NCI-H2029 (cell line): ENCODE measurements at places on chromosomes 1 and 21.

DNA sequence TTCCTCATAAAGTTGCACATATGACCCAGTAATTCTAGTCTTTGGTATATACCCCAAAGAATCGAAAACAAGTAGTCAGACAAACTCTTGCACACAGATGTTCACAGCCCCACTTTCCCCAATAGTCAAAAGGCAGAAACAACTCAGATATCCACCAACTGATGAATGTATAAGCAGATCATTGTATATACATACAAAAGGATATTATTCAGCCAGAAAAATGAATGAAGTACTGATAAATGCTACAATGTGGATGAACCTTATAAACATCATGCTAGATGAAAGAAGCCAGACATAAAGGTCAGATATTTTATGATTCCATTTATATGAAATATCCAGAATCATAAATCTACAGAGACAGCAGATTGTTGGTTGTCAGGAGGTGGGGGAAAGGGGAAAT, 27.3 kb downstream of the SHCBP1L start:
- no peak for DNase-seq

DNA sequence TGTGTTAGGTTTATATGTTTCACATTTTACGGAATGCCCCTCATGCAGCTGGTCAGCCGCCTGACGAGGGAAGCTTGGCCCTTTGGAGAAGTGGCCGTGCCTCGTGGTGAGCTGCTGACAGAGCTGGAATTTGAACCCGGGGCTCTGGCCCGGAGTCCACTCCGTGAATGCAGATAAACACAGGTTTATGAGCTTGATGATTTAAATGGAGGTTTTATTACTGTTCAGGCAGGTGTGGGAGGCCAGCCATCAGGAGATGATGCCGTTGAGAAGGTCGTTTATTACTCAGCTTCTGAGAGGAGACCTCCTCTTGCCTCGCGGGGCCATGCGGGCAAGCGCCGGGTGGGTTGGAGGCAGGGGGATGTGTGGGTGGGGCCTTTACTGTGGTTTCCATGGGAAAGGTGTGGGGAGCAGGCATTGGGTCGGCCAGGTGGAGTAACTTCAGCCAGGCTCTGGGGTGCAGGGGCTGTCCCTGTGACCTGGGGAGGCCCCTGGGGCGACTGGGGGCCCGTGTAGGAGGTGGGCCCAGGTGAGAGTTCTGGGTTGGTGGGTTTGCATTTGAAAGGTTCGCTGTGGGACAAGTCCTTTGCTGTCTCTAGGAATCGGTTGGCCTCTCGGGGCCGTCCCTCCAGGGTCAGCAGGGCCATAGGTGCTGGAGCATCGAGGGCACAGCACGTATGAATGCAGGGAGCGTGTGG, 22.0 kb downstream of the PRKCZ start:
- no peak for DNase-seq

DNA sequence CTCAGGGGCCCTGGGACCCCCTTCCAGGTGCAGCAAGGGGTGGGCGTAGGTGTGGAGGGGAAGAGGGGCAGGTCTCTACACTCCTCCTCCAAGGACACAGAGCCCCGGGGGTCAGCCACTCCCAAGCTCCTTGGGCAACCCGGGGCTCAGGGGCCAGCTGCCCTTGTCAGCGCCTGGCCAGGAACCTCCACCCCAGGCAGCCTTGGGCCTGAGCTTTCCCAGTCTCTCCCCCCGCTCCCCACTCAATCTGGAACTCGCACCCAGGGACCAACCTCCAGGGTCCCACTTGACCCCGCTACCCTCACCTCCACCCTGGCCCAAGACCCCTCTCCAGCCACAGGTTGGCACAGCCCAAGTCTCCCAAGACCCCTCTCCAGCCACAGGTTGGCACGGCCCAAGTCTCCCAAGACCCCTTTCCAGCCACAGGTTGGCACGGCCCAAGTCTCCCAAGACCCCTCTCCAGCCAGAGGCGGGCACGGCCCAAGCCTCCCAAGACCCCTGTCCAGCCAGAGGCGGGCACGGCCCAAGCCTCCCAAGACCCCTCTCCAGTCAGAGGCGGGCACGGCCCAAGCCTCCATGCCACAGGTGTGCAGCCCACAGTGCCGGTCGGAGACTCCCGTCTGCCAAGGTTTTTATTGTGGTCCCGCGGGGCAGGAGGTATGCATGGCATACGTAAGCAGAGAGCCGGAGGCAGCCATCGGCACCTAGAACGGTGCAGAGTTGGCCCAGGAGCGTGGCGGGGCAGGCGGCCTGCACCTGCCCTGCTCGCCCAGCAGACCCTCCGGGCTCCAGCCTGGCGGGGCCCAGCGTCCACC, 3.0 kb downstream of the TNFRSF4 start:
- DNase-seq, result no peak

- no peak for DNase-seq
These were observed 80.1 kb upstream of the CD34 start for GRCh38 chr1:207990876-207991582.

DNA sequence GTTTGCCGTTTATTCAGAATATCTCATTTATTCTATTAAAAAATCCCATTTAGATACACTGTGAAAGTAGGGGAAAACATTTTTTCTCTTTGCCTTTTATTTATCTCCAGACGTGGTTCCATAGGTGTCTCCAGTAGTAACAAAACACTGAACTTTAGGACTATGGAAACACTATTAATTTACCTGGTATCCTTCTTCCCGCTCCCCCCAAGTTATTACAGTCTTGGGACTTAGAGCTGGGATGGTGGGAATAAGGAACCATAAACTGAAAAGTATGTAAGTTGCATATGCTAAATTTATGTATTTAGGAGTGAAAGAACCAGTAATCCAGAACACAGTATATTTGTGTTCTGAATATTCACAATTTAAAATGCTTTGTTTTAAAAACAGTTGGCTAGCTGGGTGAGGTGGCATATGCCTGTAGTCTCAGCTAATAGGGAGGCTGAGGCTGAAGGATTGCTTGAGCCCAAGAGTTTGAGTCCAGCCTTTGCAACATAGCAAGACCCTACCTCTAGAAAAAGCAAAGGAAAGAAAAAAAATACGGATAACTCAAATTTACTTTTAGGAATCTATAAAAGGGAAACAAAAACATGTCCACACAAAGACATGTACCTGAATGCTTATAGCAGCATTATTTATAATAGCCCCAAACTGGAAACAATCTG, 3.1 kb downstream of the DNAJB4 start:
- DNase-seq, result no peak

DNA sequence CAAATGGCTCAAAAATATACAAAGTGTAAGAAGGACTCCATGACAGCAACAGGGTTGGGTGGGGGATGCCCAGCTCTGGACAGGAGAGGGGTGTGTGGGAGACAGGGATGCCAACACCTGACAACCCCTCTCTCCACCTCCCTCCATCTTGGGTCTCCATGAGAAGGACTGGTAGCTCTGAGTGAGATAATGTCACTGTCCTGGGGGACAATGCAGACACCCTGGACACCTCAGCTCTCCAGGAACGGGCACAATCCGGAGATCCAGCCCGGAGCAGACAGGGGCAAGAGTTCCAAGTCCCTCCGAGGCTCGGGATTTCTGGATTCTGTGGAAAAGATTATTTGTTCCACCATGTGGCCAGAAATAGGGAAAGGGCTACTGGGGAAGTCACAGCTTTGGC, 122.5 kb downstream of the GLIS1 start:
- DNase-seq, result no peak

DNA sequence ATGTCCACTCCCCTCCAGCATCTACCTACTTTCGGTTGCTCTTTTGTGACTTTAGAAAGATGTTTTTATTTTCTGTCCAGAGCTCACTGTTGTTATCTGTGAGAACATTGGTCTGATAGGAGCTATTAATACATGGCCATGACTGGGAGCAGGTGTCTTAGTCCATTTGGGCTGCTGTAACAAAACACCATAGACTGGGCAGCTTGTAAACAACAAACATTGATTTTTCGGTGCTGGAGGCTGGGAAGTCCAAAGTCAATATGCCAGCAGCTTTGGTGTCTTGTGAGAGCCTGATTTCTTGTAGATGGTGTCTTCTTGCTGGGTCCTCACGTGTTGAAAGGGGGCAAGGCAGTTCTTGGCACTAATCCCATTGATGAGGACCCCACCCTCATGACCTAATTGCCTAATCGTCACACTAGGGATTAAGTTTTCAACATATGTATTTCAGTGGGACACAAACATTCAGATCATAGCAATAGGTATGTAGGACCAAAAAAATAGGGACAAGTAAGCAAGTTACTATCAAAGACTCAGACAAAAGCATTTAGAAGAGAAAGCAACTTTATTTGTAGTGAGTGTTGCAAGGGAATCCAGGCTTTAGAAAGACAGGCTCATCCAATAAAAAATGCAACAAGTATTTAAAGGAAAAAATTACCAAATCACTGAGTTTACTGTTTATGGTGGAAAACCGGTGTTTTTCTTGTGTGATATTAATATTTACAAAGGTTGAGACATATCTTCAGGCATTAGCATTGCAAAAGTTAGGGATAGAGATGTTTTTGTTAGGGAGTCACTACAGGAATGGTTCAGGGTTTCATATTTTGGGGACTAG, 55.2 kb upstream of the WDR26 start:
- DNase-seq, result no peak

DNA sequence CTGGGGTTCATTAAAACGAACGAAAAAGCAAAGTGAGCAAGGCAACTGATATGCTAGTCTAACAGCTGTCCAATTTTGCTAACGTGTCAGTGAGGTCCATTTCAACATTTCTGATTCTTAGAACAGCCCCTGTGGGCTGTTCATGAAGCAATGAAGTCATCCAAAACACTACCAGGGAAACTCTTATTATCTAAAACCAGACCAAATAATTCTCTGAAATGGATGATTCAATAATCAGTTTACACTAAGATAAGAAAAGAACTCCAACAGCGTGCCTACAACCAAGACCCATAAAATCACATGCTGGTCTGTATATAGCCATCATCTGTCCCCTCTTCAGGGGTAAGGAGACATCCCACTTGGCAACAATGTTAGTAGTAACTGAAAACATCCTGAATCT, 122.7 kb downstream of the TGFBR3 start:
- DNase-seq, result no peak

- no peak for DNase-seq
These were observed 74.7 kb upstream of the AKT3 start for GRCh38 chr1:243924588-243925349.

DNA sequence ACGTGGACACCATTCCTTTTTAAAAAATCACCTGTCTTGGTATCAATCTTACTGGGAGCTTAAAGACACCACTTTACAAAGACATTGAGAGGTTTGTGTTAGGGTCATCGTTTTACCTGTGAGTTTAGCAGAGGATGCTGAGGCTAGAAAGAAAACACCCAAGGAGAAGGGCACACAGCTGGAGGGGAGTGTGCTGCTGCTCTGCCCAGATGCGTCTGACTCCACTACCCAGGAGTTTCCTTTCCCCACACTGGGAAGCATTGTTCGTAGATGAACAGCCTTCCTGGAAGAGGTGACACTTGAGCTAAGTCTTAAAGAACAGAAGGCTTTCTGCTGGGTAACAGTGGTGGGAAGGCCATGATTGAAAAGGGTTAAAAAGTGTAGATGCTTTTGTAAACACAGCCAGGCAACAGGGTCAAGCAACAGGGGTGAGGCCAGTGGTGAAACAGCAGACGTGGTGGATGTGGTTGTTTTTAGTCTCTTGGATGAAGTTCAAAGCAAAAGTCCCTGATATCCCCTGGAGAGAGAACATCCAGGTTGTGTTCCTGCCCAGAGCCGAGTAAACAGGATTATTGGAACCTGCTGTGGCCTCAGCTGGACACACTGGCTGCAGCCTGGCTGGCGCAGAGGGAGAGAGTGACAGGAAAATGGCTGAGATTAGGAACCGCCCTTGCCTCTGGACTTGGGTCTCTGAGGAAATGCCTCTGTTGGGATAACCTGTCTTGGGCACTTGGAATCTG, 198.6 kb upstream of the JUN start:
- no peak for DNase-seq

DNA sequence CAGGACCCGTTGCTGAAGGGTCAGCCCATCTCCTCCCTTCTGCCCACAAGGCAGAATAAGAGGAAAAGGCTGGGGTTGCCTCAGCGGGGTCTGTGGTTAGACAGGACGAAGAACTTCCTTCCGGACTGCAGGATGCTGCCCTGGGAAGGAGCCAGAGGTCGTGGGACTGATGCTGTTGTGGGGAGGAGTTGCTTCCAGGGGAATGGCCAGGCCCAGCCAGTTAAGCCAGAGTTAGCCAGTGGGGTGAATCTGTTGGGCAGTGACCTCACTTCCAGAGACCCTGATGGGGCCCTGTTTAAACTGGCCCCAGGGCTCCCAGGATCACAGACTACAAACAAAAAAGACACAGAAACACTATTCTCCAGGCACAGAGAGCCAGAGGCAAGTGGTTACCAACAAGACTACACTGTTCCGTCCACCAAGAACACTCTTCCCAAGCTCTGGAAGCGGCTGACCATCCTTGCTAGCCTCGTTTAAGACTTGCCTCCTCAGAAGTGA, 13.0 kb downstream of the FAM229A start:
- no peak for DNase-seq

DNA sequence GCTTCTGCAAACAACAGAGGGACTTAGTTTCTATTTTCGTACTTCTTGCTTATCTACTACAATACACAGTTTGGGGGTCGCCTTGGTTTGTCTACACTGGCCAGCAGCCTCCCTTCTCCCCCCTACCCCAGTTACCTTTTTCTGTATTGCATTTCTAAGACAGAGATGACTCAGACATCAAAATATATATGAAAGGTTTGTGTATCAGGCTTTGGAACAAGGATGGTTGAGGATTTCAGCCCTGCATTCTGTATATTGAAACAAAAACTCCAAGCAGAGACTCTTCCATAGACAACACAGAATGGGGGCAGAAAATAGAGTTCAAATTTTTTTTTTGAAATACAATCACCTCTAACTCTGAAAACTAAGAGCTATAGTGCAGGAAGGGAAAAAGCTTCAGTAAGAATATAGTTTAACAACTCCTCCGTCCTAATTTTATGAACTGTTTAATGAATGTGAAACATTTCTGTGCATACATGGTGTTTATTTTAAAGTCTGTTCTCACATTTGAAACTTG, 1.9 kb downstream of the SAMD13 start:
- DNase-seq, result no peak

- DNase-seq, result no peak
These were observed 3.7 kb upstream of the NR1I3 start for GRCh38 chr1:161241682-161242081.

- no peak for DNase-seq
These were observed 68.4 kb upstream of the PGBD5 start for GRCh38 chr1:230494514-230494913.

- no peak for DNase-seq
These were observed 25.0 kb upstream of the PRELP start for GRCh38 chr1:203450479-203451149.

- no peak for DNase-seq
These were observed at the start of gene LAPTM5 for GRCh38 chr1:30757352-30758120. LAPTM5 (minus strand) TSS chr1:30757774; CDS start chr1:30757745, 29 bp downstream.

- DNase-seq, result no peak
These were observed 1.9 kb upstream of the IRF2BP2 start for GRCh38 chr1:234611847-234612351.

GRCh38 chr1:209672705-209673630, 2.2 kb upstream of the G0S2 start:
- DNase-seq, result no peak
